ENCODE measurements at places on chromosomes 1 and 21.

GRCh38 chr1:2099886-2100779 is 49.9 kb downstream of the PRKCZ start:
- DNase-seq, result no peak

DNA sequence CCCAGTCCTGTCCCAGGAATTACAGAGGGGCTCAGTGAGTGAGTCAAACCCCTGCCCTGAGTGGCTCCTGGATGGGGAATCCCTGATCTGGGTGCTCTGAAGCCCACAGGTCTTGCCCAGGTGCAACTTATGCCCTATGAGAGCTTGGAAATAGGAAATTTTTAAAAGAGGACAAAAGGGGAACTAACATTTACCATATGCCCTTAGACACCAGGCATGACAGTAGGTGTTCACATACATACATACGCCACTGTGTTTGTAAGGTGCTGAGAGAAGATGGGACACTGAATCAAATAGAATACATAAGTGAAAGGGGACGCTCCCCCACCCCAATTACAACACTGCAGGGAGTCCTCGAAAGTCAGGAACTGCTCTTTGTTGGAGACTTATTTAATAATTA is 1.4 kb downstream of the CFAP45 start:
- DNase-seq, result no peak

DNA sequence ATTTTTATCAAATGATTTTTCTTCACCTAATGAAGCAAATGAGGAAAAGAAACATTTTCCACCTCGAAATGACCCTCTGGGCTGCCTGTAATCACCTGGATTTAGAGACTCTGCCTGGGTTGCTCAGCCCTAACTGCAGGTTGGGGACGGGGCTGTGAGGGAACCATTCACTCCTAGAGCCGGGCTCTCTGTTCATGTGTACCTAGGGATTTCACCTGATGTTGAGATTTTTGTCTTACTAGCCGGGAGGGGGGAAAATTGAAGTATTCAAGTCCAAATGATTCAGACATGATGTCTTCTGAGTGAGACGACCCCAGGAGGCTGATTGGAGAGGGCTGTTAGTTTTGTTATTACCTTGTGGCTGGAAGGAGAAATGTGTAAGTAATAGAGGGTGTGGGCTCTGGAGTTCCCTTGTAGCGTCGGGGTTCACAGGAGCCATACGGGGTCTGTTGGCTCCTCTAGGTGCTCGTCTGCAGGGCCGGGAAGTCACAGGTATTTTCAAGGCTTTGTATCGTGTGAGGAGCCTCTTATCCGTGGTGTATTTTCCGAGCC is 42.3 kb upstream of the PWP2 start:
- no peak for DNase-seq

GRCh38 chr1:161792740-161793139 is 26.6 kb downstream of the ATF6 start:
- DNase-seq, result no peak

DNA sequence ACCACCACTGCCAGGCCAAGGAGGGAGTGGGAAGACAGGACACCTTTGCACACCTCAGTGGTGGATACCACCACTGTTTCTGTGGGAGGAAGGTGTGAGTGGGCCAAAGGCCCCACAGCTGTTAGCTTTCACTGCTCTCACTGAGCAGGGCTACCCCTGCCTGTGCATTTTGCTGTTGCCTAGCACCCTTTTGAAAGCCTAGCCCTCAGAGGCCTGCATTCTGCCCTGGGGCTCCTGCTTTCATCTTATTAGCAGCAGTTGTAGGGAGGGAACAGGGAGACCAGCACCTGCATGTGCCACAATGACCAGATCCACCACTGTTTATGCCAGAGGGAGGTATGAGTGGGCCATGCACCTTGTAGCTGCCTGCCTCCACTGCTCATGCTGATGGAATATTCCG is 110.9 kb upstream of the C21orf91 start:
- DNase-seq, result no peak

DNA sequence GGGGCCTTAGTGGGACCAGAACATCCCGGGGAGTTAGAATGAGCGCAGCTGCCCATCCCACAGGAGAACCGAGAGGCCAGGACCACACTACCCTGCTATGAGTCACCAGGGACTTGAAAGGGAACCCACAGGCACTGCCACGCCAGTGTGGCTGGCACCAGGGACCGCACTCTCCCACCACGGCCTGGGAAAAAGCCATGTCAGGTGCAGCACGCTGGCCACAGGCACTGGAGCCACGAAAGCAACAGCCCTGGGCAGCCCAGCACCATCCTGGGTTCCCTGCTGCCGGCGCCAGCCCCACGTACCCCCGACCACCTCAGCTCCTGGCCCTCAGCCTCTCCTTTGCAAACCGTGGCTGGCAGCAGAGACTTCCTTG is 14.1 kb upstream of the TMEM240 start:
- no peak for DNase-seq

DNA sequence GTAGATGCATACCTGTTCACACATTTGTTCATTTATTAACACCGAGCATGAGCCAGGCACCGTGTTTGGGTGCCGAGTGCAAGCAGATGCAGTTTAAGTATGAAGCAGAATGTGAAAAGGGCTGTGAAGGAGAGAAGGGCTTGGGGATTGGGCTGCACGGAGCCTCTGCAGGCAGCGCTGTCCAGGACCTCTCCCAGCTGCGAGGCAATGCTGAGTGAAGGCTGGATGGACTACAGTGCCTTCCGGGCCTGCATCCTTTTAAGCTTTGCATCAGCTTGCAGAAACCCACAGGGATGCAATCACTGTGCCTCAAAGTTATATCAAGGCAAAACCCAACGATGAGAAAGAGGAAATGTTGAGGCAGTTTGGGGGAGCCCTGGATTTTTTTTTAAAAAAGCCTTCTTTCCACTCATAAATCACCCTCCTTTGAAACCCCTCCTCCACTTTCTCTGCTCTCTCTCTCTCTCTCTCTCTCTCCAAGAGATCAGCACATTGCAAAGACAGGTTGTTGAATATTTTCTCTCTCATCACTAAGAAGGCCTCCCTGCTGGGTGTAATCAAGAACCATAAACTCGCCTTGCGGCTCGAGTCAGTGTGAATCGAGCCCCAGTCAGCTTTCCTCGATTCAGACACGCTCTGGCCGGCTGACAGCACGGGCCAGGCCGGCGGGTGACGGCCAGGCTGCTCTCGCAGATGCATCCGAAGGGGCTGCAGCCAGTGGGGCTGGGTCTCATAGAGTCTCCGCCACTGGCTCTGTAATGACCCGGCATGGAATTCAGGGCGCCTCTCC is 89.2 kb upstream of the POU3F1 start:
- no peak for DNase-seq

GRCh38 chr1:9426291-9426711 is 113.0 kb upstream of the SLC25A33 start:
- DNase-seq, result peak; percentile 65

DNA sequence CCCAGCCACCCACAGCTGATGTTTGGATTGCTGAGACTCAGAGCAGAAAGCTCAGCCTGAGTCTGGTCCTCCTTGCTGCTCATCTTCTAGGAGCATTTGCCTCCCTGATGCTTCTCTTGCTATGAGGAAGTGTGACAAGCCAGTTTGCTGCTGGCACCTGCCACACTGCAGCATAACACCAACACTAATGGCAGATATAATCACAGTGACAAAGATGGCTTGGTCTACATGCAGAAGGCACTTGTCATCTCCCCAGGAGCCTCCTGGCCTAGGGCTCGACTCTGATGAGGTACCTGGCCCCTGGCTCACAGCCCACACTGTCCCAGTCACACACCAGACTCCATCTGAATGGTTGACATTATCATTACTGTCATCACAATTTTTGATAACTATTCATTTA is 13.9 kb upstream of the PSMB2 start:
- no peak for DNase-seq

DNA sequence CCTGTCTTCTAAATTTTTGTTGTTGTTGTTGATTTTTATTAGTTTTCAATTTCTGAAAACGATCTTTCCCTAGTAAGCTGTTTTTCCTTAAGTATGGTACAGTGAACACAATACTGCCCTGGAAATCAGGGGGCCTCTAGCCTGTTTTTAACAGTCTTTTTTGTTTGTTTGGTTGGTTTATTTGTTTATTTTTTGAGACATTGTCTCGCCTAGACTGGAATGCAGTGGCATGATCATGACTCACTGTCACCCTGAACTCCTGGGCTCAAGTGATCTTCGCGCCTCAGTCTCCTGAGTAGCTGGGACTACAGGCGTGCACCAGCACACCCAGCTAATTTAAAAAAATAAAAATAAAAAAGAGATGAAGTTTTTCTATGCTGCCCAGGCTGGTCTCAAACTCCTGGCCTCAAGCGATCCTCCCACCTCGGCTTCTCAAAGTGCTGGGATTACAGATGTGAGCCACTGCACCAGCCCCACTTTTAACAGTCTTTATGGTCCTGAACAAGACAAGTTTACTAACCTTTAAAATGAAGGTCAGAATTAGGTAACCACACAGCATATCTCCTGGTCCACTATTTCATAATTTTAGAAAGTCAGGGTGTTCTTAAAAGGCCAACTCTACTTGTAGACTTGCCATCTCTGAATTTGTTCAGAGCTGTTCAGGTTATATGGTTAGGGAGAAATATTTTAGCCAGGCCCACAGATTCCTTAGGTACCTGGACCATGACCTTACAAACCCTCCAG is 35.4 kb downstream of the TBCE start:
- DNase-seq, result no peak

DNA sequence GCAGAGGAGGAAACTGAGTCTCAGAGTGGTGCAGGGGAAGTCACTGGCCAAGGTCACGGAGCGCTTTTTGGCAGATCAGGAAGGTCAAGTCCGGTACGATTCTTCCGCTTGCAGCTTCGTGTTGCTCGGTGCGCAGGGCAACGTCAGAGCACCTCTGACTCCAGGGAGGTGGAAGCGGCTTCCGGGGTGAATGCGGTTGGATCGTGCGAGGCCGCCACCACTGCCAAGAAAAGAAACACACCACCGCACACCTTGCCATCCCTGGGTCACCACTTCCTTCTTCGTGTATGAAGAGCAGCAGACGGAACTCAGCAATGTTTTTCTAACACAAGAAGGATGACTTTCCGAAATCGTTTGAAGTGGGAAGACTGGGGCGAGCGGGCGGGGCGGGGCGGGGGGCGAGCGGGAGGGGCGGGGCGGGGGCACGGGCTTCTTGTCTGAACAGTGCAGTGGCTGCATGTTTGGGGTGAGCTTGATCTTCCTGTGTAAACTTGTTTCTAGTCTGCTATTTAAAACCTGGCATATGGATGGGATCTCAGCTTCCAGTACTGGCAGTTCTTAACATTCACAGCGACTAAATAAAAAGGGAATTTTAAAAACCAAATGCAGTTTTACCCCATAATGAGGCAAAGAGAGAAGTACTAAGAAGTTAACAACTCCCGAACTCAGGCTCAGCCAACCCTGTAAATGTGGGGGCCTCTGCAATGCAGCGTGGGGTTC is 300.0 kb downstream of the RRAGC start:
- peak; percentile 79 for DNase-seq

DNA sequence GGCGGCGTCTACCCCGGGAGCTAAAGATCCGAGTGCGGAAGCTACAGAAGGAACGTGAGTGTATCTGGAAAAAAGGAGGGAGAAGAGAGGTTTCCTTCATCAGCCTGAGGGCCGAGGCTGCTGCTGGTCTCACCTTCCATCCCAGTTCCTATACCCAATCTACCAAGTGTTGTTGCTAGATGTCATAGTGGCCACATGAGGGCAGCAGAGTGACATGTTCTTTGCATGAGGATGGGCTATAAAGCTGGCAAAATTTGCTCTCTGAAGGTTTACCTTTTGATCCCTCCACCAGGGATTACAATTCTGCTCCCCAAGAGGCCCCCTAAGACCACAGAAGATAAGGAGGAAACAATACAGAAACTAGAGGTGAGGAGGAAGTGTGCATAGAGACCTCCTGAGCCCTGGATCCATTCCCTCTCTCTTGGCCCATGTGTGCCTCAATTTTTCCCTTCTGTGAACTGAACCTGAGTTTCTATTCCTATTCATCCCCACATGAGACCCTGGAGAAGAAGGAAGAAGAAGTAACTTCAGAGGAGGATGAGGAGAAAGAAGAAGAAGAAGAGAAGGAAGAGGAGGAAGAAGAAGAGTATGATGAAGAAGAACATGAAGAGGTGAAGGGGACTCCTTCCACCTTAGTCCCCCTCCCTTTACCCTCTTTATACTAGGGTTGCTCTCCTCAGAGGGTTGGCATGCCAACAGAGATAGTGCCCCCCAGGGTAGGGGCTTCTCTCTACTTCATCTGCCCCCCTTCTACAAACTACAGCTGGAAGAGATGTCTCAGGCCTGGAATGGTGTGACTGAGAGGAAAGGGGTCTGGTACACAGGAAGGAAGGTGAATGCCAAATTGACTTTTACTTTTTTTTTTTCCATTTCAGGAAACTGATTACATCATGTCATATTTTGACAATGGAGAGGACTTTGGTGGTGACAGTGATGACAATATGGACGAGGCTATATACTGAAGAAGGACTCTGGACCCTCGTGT is 13.3 kb downstream of the POLR3GL start:
- no peak for DNase-seq

Measured in stimulated activated CD8-positive, alpha-beta memory T cell treated with anti-CD3 and anti-CD28 coated beads, Interleukin-7, amount 100 ng/mL, for 48 hours (primary cell).